Nucleus accumbens (tissue), 56 donors: ENCODE measurements at places on chromosomes 3 and 15.

DNA sequence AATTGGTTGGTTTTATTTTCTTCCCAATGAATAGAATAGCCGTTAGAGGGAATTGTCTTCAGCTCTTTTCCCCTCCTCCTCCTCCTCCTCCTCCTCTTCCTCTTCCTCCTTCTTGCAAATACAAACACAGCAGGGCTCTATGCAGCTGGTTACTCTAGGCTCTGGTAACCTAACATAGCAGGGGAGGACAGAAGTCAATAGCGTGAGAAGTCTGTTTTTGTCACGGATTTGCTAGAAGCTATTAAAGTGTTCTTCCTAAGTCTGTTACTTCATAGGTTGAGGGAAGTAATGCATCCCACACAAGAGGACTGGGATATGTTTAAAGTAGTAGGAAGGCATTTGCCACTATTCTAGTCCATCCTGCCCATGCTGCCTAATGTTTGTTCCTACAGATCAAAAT, 374.7 kb upstream of the TPRG1 start:
- DNase-seq = no peak

GRCh38 chr3:26587571-26587970, 35.0 kb upstream of the LRRC3B start:
- DNase-seq = no peak

GRCh38 chr3:123258359-123258758, 56.6 kb downstream of the SEC22A start:
- no peak for DNase-seq

DNA sequence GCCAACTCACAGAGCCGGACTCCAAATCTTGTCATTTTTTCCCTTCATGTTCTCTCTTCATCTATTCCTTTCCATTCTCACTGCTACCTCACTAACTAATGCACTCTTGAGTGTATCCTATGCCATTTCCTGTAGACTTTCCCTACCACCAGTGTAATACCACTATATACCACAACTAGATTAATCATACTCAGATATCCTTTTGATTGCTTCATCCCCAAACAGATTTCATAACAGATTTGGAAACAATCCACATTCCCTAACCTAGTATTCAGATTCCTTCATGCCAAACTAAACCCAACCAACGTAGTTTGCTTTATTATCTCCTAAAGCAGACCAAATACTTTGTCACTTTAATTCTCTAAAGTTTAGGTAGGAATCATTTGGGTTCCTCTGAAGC, 2.6 kb upstream of the PLOD2 start:
- DNase-seq = no peak
